ENCODE measurements at places on chromosomes 6 and 20.
A peak's percentile ranks its signal among the peaks of the same experiment; 100 is the strongest.

- no peak for DNase-seq
Observed at GRCh38 chr6:80922916-80923455, 816.5 kb downstream of the BCKDHB start.

- peak; percentile 54 for DNase-seq
Observed at GRCh38 chr6:45746046-45746445, 269.6 kb downstream of the CLIC5 start.

DNA sequence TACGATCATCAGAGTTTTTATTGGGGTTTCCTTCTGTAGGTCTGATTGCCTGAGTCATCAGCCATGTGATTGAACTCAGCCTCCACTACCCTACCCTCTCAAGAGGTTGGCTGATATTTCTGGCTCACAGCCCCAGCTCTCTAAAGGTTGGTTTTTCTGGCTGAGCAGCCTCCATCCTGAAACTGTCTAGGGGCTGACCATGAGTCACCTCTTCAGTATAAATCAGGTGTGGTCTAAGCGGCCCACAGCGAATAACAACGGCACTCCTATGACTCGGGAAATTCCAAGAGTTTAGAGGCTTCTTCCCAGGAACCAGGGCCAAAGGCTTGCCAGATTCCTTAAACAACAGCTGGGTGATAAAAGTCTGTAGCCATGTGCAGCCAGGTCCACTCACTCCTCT, 115.5 kb downstream of the SOD2 start:
- DNase-seq = no peak

GRCh38 chr6:16476861-16477260, 238.5 kb downstream of the GMPR start:
- no peak for DNase-seq

DNA sequence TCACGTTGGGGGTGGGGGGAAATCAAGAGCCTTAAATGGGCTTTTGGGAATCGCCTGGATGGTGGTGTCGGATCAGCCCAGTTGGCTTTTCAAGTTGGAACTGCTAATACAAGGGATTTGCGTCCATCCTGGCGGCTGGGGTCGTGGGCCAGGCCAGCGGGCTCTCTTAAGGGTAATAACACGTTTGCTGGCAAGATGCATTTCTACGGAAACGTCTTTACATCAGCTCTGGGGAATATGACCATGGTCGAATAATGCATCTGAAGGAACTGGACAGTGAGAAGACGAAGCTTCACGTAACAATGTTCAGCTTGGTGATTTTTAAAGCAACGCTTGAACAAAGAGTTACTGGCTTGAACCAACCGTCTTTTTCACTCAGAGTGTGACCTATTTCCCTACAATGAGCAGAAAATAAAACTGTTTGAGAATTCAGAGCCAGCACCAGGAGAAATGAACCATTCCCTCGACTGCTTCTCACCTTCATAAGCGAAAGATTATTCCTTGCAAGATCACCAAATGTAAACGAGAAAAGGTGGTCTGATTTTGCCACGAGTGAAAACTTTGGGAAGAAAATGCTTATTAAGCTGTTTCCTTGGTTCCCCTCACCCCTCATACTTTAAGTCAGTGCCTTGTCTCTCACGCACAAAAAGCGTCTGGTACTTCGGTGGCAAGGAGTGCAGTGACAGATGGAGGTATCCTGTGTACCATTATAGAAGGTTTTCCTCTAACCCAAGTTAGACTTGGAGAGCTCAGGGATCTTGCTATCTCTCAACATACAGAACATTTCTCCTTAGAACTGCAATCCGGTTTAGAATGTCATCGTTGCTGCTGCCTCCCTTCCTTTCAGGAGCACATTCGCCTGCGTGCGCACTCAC, 1.4 kb upstream of the MARCKS start:
- DNase-seq = peak; percentile 67

DNA sequence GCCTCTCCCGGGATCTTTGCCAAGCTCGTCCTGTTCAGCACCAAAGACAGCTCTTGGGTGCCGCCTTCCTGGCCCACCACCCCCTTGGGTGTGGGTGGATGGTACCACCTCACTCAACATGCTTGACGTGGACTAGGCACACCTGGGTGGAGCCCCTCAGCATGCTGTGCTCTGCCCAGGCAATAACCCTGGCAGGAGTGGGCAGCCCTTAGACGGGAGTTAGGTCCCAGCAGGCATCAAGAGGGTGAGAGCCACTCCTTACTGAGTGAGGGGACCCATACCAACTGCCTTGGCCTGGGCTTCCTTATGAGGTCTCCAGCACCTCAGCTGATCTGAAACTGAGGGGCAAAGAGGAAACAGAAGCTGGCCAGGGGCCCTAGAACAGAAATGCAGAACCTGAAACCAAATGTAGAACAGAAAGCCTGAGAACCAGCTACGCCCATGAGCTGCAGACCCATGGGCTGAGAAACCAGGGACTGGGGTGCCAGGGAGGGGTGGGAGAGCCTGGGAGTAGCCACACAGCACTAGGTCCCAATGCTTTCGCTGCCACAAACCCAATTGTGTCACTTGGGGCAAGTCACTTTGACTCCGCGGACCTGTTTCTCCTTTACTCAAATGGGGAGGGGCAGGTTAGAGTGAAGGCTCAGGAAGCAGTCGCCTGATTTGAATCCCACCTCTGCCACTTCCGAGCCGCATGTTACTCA, 2.0 kb downstream of the FGD2 start:
- no peak for DNase-seq

- no peak for DNase-seq
Observed at GRCh38 chr20:9053108-9053507, 15.8 kb upstream of the PLCB4 start.

DNA sequence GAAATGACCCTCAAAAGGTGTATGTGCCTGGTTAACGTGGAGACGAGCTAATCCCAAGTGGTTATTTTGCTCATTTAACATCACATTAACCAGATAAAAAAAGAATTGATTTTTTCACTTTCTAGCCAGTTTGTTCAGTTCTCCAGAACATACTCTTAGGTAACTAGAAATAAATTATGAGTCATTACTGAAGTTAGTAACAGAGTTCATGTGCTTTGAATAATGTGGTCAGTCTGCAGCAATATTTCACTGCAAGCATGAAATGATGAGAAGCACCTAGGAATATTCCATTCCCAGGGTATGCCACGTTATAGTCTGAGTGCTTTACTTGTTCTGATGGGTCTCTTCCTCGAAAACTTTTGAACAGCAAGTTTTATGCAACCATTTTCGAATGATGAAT, 138.3 kb upstream of the INSM1 start:
- no peak for DNase-seq

DNA sequence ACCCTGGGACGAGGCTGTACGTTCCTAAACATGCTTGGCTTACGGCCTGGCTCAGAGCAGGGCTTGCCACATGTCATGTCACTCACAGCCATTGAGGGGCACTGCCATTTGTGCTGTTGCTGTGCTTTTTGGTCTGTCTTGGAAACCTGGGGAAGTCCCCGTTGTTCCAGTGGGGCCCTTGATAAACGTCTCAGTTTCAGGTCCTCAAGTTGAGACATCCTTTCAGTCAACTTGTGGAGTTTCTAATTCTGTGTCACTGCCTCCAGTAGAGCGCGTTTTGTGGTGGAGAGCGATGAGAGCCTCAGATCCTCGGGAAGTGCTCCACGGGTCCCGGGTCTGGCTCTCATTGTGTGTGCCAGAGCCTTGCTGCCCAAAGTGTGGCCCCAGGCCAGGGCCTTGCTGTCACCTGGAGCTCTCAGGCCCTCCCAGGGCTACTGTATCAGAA, 43.0 kb upstream of the CCR6 start:
- no peak for DNase-seq

GRCh38 chr20:53609491-53610445, 16.1 kb upstream of the ZNF217 start:
- DNase-seq = peak; percentile 43

GRCh38 chr20:62320581-62321354, 18.0 kb downstream of the ADRM1 start:
- DNase-seq = peak; percentile 27

- DNase-seq = no peak
Observed at GRCh38 chr6:169157197-169158148, 96.2 kb downstream of the THBS2 start.

DNA sequence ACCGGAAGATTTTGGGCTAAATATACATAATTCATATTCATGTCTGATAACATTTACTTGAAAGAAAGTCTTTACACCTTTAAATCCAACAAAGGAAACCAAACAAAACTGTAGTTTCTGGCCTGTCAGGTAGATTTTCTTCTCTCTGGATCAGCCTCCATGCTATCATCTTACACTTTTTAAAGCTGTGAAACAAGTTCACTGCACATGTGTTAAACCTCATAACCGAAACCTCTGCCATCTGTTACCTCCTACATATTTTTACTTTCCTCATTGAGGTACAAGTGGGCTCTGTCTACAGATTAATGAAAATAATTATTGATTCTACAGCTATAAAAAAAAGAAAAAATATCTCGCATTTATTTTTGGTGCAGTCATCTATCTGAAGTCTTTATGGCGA, 149.9 kb downstream of the RALGAPA2 start:
- no peak for DNase-seq

DNA sequence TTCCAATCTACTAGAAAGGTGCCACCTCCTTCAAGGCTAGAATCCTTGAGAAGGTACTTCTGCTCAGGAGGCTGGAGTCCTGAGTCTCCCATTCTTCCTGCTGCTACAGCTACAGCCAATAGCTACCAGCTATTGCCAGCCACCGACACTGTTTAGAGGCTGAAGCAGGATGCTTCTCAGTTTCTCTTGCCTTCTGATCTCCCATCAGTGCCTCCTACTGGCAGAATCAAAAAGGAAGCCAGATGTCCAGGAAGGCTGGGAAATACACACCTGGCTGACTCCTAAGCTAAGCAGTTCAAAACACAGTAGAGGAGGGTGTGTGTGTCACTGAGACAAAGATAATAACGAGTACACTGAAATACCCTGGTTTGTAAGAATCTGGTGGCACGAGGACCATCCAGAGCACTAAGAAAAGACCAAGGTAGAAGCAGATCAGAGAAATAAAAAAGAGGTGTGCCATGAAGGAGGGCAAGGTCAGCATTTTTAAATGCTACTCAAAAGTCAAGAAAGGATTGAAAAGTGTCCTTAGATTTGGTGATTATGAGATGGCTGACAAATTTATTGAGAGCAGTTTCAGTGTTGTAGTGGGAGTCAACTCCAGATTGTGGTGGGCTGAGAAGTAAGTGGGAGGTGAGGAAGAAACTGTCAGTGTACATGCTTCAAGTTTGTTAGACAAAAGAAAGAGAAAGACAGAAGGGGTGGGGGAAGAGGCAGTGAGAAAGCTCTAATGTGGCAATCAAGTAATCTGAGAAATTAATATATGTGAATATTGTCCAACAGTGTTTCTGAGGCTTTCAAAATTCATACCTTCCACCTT, 2.3 kb upstream of the HLA-DMA start:
- DNase-seq = peak; percentile 26

- DNase-seq = no peak
Observed at GRCh38 chr6:24897186-24897585, 38.6 kb downstream of the RIPOR2 start.

GRCh38 chr20:59940956-59941294, 736 bp downstream of the FAM217B start:
- no peak for DNase-seq

- DNase-seq = no peak
Observed at GRCh38 chr20:63100174-63100925, 93.6 kb upstream of the BHLHE23 start.

GRCh38 chr6:23081701-23082100, 512.3 kb downstream of the HDGFL1 start:
- no peak for DNase-seq

DNA sequence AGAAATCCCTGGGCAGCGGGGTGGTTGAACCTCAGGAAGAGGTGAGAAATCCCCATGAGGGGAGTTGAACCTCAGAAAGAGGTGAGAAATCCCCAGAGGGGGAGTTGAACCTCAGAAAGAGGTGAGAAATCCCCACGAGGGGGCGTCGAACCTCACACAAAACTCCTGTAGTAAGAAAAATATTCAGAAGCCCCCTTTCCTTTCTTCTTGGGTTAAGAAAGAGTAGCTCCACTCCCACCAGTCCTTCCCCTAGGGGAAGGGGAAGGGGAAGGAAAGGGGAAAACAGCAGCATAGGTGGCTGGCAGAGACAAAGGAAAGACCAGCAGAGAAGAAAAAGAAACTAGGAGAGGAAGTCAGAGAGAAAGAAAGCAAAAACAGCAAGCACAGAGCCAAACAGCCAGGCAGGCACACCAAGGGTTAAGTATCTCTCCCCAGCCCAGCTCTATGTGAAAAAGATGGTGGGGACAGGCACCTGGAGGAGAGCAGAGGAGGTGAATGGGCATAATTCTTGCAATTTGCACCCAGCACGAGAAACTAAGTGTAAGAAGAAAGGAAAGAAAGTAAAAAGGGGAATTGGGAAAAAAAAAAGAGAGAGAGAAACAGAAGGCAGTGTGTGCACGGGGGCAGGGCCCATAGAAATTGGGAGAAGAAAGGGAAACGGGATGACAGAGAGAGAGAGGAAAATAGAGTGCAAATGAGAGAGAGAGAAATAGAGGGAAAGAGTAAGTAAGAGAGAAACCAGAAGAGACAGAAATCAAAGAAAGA, 88.2 kb downstream of the PLG start:
- DNase-seq = peak; percentile 4

GRCh38 chr20:45358282-45359068, 4.5 kb upstream of the SYS1 start:
- DNase-seq = peak; percentile 88

- no peak for DNase-seq
Observed at GRCh38 chr6:133966654-133967329, 13.8 kb downstream of the TBPL1 start.

- DNase-seq = peak; percentile 13
Observed at GRCh38 chr6:133467982-133468380, 226.8 kb downstream of the EYA4 start.

DNA sequence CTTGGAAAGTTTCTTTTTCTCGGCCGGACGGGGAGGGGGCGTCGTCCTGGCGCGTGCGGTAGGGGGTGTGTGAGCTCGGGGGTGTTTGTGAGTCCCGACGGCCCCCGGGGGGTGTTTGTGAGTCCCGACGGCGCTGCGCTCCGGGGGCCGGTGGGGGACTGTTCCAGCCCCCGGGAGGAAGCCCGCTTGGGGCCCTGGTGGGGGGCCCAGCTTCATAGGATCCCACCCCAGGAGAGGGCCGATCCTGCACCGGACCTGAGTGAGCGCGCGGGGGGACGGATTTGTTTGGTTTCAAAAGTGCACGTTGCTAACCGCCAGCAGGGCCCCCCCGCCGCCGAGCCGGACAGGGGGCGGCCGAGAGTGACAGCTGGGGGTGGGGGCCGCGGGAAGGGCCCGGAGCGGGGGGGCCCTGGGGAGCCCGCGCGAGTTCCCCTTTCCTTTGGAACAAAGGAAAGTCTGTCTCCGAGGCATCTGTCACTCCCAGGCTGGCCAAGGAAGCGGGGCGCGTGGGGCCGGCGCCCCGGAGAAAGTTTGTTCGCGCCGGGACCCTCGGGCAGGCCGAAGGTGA, 485 bp downstream of the TGIF2 start:
- no peak for DNase-seq

GRCh38 chr6:11033825-11034224, 10.3 kb downstream of the ELOVL2 start:
- peak; percentile 74 for DNase-seq

GRCh38 chr6:39646751-39647420, 78.3 kb downstream of the KIF6 start:
- DNase-seq = no peak

Measured in cardiac fibroblast (primary cell).